ENCODE measurements at places on chromosomes 13 and 19.

DNA sequence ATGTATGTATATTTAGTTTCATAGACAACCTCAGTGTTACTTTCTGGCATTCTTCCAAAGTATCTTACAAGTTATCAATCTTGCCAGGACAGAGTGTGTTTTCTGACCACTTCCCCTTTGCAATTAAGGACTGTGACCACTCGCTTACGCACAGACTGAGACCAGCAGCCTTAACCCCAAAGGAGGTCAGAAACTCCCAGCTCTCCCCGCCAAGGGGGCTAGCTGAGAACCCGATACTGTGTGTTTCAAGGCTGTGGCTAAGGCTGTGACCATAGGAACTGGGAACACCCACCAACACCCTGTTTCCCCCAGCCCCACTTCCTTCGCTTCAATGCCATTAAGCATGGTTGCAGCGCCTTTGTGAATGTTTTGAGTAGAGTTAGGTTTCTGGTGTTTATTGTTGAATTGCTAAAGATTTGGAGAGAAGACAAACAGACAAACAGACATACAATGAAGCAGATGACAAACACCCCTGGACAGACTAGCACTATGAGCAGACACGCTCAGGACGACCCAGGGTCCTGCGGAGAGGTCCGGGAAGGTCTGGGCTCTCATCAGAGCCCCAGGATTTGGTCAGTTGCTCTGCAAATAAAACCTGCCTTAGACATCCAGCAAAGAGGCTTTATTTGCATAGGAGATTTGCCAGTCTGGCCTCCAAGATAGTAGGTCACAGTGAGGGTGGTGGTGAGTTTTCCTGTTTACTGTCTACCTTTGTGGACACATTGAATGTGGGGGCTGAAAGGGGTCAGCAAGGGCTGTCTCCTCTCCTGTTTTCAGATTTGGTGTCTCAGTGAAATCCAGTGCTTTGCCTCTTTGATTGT lies 25.0 kb upstream of the TNFSF11 start:
- no peaks in the 10 kb centered on the region for H3K36me3 ChIP-seq
- peaks cover 16% of the 10 kb centered on the region for H3K4me1 ChIP-seq
- no peak overlapping the region for H3K4me3 ChIP-seq
- no peak for DNase-seq
- H3K27ac ChIP-seq, result no peak overlapping the region

DNA sequence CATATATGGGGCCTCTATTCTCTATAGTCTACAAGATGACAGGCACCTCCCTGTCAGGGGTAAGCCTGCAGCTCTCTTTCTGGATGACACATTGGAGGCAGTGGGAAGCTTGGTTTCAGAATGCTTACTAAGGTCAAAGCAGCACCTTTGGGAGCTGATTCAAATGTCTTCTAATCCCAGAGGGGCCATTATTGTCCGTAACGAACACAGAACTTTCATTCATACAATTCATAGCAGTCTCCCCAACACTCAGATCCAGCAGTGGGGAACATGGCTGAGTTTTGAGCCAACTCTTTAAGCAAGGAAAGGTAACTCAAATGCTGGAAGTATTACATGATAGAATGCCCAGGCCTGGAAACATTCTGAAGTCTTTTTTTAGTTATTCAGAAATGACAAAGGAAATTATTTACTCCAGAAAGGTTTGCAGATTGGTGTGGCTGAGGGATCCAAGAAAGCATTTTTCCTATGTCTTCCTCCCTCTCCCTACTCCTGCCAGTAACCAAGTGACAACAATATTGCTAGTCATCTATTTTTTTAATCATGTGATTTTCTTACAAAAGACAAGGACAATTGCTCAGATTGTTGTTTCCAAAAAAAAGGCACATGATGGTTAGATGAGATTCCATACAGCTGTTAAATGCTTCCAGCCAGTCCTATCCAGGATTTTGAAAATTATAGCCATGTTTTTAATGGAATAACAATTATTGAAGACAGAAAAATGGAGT lies 118.7 kb downstream of the FOXO1 start:
- peaks cover 5% of the 10 kb centered on the region for H3K27me3 ChIP-seq
- no peak overlapping the region for H3K4me3 ChIP-seq
- H3K36me3 ChIP-seq, result no peaks in the 10 kb centered on the region
- DNase-seq, result no peak

DNA sequence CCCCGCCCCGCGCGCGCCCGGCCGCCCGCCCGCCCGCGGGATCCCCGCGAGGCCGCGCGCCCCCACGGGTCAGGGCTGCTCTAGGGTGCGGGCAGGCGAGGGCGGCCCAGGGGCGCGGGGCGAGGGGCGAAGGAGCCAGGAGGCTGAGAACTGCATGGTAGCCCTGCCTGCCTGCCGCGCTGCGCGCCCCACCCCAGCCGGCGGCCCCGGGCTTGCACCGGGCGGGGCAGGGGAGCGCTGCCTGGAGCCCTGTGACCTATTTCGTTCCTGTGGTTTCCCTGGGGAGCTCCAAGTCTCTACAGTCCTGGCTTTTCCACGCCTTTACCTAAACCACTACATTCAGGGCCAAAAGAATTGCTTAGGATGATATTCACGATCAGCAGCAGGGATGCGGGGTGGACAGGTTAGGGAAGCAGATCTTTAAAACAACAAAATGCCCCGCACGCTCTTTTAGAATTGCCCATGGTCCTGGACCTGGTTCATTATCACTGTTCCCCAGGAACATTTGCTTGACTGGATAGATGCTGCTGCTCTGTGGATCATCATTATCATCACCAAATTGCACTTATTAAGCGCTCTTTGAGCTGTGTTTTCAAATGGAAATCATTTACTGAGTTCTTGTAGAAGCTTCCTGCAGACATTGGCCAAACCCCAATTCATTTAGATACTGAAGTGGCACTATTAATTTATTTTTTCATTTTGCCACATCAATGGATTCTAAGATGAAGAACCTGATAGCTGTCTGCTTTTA lies 421 bp upstream of the GPR12 start:
- H3K27me3 ChIP-seq, result peaks cover 31% of the 10 kb centered on the region
- H3K4me1 ChIP-seq, result peaks cover 7% of the 10 kb centered on the region
- DNase-seq, result no peak
- no peak overlapping the region for H3K27ac ChIP-seq
- no peaks in the 10 kb centered on the region for H3K36me3 ChIP-seq

DNA sequence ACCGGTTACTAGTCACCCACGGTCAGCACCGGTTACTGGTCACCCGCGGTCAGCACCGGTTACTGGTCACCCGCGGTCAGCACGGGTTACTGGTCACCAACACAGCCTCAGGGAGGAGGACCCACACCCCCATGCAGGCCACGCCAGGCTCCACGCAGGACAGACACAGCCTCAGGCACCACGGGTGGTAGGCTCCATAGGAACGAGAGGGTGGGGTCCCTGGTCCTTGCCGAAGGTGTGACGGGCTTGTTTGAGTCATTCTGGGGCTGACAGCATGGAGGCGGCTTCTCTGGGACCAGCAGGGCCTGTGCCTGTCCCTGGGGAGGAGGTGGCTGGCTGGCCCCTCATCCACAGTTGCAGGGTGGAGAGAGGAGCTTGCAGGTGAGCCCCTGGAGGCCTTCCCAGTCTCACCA lies 122.8 kb upstream of the SOX1 start:
- no peak for DNase-seq
- no peaks in the 10 kb centered on the region for H3K36me3 ChIP-seq
- peaks cover 3% of the 10 kb centered on the region for H3K27me3 ChIP-seq
- no peak overlapping the region for H3K4me3 ChIP-seq
- H3K4me1 ChIP-seq, result peaks cover 4% of the 10 kb centered on the region

- no peak for DNase-seq
- H3K27ac ChIP-seq, result no peak overlapping the region
- no peak overlapping the region for H3K4me3 ChIP-seq
- peaks cover 4% of the 10 kb centered on the region for H3K27me3 ChIP-seq
- peaks cover 9% of the 10 kb centered on the region for H3K36me3 ChIP-seq
Observed at GRCh38 chr13:99015606-99016490, 38.0 kb upstream of the DOCK9 start.

DNA sequence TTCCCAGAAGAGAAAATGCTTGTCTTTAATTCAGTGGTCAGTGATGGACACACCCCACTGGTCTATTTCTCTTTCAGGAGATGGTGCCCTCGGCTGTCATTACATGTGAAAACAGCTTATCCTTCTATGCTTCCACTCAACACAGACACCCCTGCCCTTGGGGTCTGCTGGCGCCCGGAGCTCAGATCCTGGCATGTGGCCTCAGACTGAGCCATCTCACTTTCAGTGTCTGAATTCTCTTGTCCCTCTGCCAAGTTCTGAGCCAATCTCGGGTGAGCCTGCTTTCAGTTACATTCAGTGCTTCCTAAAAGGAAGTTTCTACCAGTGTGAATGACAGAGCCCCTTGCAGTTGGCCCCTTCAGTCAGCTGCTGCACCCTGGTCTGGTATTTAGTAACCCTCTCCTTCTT lies 293.6 kb downstream of the DNAJC15 start:
- H3K4me1 ChIP-seq, result peaks cover 6% of the 10 kb centered on the region
- H3K4me3 ChIP-seq, result no peak overlapping the region
- no peak overlapping the region for H3K27ac ChIP-seq
- no peaks in the 10 kb centered on the region for H3K27me3 ChIP-seq

DNA sequence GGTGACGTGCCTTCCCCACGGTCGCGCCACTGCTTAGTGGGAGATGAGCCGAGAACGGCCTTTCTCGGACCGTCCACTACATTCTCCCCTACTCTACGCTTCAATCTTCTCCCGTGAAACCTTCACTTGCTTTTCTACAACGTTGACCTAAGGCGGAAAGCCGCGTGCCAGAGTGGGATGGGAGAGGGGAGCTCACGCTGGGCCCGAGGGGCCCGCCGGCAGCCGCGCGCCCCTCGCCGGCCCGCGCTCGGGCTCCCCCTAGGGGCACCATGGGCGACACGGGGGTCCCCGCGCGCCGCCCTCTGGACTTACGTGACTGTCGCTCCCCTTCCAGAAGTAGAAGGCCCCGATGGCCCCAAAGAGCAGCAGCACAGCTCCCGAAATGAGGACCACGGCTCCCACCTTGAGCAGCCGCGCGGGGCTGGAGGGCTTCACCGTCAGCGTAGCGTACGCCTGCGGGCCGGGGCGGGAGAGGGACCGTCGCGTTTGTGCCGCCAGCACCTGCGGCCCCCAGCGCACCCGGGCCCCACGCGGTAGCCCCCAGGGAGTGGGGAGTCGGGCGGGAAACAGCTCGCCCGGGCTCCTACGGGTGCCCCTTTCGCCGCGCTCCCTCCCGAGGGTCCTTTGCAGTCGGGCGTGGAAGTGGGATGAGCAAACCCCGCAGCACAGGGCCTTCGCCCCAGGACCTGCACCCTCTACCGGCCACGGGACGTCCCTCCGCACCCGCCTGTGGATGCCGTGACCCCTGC lies 727 bp downstream of the CNMD start:
- no peak overlapping the region for H3K27ac ChIP-seq
- H3K4me3 ChIP-seq, result peak overlapping the region; percentile 85
- H3K36me3 ChIP-seq, result peaks cover 9% of the 10 kb centered on the region
- peaks cover 6% of the 10 kb centered on the region for H3K27me3 ChIP-seq
- peak; percentile 64 for DNase-seq
- H3K4me1 ChIP-seq, result peaks cover 15% of the 10 kb centered on the region

GRCh38 chr13:32735859-32736258 lies 149.6 kb downstream of the PDS5B start:
- H3K4me3 ChIP-seq, result no peak overlapping the region
- H3K27me3 ChIP-seq, result no peaks in the 10 kb centered on the region
- DNase-seq, result no peak
- H3K27ac ChIP-seq, result no peak overlapping the region
- peaks cover 17% of the 10 kb centered on the region for H3K4me1 ChIP-seq

- no peak overlapping the region for H3K27ac ChIP-seq
- peaks cover 4% of the 10 kb centered on the region for H3K27me3 ChIP-seq
- H3K36me3 ChIP-seq, result peaks cover 8% of the 10 kb centered on the region
- DNase-seq, result no peak
- H3K4me3 ChIP-seq, result no peak overlapping the region
Observed at GRCh38 chr13:25276748-25277147, 10.5 kb downstream of the MTMR6 start.

DNA sequence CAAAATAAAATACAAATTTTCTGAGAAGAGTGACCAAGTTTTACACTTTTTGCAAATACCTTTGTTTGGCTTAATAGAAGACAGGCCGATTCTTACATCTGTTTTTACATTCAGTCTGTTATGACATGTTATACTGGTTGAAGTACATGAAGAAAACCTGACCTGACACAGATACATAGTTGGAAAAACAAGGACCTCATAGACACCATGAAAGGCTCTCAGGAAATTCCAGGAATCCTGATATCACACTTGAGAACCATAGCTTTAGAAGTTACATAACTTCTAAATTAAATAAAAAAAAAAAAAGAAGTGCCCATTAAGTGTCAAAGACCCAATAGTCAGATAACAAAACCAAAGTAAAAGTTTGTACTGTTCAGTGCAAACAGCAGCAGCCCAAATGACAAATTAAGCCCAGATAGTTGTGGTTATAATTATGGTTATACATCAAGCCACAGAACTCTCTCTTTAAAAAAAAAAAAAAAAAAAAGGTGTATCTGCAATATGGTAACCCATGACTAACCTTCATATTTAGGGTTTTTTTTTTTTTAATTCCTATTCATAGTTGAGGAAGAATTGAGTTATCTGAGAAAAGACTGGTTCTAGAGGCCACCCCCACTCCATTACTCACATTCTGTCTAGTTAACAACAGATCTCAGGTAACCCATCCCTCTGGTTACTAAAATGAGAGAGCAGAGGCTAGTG lies 19.8 kb downstream of the RBM26 start:
- H3K27me3 ChIP-seq, result no peaks in the 10 kb centered on the region
- peaks cover 5% of the 10 kb centered on the region for H3K4me1 ChIP-seq
- DNase-seq, result no peak
- H3K36me3 ChIP-seq, result no peaks in the 10 kb centered on the region

- H3K36me3 ChIP-seq, result peaks cover 8% of the 10 kb centered on the region
Observed at GRCh38 chr19:12159773-12160414, 3.0 kb upstream of the ZNF136 start.

- no peaks in the 10 kb centered on the region for H3K4me1 ChIP-seq
- H3K36me3 ChIP-seq, result no peaks in the 10 kb centered on the region
- no peak overlapping the region for H3K4me3 ChIP-seq
- H3K27me3 ChIP-seq, result peaks cover 1% of the 10 kb centered on the region
- no peak overlapping the region for H3K27ac ChIP-seq
- DNase-seq, result no peak
Observed at GRCh38 chr13:107743100-107743499, 472.2 kb downstream of the LIG4 start.

DNA sequence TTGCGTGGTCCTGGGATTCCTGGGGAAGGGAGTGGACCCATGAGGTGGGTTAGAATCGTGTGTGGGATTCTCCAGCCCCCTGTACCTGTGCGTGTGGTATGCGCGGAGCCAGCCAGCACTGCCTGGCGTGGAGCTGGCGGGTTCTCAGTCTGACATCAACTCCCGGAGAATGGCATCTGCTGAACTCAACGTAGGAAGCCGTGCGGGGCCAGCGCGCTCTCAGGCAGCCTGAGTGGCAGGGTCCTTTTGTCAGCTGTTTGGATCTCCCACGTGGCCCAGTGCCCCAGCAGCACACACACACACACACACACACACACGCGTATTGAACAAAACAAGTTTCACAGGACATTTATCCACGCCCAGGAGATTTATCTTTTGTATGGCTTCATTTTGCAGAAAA lies 28.1 kb downstream of the ATP4B start:
- H3K4me3 ChIP-seq, result peak overlapping the region; percentile 47
- H3K36me3 ChIP-seq, result peaks cover 56% of the 10 kb centered on the region
- peaks cover 12% of the 10 kb centered on the region for H3K27me3 ChIP-seq
- no peak for DNase-seq
- peaks cover 67% of the 10 kb centered on the region for H3K4me1 ChIP-seq
